ENCODE measurements at places on chromosomes 6 and 20. TPM values are rescaled to one million over a fixed set of nuclear protein-coding genes. Genes with fewer than 3 reads are reported as not detected.

CSE1L gene
- total RNA-seq, result 158 TPM

MATN4 gene
- total RNA-seq, result not detected

FOXF2 gene
- not detected for total RNA-seq

APCDD1L gene
- not detected for total RNA-seq

Measured in CD8-positive, alpha-beta memory T cell (primary cell).